Activated T-cell treated with anti-CD3 and anti-CD28 coated beads for 1 hour (primary cell): ENCODE measurements at places on chromosomes 7 and 10.

DNA sequence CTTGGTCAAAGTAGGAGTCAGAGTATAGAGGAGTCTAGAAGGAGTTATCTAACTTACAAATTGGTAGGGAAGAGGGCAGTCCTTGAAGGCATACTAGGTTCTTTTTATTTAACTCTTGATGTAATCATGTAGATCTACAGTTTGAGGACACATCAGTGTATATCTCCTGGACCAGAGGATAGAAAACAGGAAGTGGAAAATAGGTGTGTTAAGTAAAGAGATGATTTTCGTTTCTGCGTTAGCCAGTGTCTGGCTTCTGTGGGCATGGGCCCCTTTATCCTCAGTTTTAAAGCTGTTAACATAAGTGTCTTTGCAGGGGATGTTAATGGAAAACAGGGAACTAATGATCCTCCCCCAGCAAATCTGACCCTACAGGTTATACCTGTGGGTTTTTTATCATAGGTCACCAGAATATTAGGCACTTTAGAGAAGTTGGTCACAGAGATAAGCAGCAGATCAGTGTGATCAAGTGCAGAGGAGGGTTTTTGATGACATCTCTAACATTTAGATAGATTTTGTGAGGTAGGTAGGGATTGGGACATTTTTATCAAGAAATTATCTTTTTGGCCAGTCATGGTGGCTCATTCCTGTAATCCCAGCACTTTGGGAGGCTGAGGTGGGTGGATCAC is 58.6 kb upstream of the PRSS1 start:
- no peak for DNase-seq

- no peak for DNase-seq
These were observed 111.9 kb downstream of the RELN start for GRCh38 chr7:103877565-103877964.

GRCh38 chr7:17067691-17068090 is 185.9 kb upstream of the AGR3 start:
- DNase-seq, result no peak

- no peak for DNase-seq
These were observed 620.5 kb upstream of the GHITM start for GRCh38 chr10:83518779-83519178.

- DNase-seq, result no peak
These were observed 151.1 kb upstream of the CACNA2D1 start for GRCh38 chr7:82594665-82595064.

GRCh38 chr7:19482628-19483027 is 226.2 kb downstream of the POLR1F start:
- DNase-seq, result no peak

DNA sequence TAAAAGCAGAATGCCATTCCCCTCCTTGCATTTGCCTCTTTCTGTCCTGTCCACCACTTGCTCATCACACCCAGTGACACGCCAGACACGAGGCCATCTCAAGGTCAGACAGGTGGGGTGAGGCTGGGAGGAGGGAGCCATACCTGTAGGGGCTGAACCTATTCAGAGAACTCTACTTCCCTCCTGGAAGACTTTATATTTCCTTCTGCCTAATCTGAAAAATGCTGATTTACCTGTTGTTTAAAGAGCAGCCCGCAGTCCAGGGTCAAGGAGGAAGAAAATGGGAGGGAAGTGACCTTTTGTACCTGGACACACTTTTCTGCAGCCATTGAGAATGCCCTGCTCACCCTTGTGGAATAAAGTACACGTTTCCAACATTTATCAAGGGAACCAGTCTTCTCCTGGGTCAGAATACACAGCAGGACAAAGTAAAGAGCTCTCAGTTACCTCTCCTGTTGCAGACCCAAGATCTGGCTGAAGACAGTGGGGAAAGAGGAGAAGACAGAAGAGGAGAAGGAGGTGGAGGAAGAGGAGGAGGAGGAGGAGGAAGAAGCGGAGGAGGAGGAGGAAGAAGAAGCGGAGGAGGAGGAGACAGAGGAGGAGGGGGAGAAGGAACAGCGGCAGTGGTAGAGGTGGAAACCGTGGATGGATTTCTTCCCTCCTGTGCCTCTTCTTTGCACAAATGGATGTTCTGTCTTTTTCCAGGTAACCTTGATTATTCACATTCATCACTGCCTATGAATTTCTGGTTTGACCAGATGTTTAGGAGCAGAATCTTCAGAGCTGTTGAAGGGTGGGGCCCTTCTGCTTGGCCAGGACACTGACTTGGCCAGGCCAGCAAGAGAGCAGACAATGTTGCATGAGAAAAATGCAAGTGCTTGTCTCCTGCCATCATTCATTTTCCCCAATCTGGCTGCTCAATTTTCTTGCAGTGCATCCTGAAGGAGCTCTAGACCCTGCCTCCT is 1.2 kb upstream of the BLNK start:
- DNase-seq, result no peak

DNA sequence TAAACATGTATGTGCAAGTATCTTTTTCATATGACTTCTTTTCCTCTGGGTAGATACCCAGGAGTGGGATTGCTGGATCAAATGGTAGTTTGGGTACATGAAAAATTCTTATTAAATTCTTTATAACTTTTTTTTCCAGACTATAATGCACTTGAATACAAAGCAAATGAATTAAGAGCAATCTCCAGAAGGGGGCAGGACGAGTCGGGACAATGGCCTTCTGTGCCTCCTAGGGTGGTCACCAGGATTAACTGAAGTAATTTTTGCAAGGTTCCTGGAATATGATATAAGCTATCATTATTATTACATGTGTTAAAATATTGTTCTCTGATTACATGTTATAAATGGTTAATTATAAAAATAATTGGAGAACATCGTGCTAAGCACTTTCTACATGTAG is 127.2 kb downstream of the PPP1R17 start:
- no peak for DNase-seq

GRCh38 chr10:3484306-3485056 is 300.5 kb downstream of the KLF6 start:
- DNase-seq, result no peak

DNA sequence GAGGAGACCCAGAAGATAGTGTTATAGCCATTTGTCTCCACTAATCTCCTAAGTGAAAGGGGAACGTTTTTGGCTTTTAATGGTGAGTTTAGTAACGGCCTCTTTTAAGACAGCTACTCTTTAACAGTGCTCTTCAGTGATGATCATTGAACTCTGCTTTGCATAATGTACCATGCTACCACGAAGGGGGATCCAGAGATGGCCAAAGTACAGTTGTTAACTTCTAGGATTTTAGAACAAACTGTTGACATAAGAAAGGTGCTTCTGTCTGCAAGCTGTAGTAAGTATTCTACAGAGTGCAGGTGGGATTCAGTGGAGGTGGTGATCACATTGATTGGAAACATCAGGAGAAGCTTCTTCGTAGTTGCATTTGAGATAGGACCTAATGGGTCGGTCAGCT is 114.1 kb upstream of the RPA3 start:
- no peak for DNase-seq

GRCh38 chr7:38565289-38565688 is 65.9 kb downstream of the AMPH start:
- no peak for DNase-seq

DNA sequence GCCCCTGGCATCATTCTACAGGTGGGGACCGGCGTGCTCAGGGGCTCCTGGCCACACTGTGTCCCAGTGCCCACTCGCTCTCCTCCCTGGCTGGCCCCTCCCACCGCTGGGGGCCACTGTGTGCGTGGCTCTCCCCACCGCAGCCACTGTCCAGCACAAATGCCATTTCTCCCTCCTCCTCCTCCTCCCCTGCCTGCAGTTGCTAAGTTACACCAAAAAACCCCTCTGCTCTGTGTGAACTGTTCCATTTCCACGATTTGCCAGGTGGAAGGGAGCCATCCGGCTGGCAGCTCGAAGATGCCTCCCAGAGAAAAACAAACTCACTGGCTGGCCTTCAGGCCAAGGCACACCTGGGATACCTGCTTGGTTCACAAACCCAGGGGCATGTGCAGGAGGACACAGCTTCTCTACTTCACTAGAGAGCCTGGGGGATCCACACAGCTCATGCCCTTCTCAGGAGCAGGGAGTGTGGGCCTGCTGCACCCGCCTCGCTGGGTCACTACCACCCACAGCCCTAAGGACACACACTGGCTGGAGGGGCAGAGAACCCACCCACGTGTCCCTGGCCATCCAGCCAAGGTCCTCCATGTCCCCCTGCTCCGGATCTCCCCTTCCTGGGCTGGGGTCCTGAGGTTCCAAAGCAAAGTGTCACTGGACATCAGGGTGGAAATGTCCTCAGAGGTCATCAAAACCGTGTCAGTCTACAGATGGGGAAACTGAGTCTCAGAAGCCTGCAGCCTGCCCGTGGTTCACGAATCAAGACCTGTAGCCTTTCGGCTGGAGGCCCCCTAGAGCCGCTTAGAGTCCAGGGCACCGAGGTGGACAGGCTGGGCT is 1.7 kb downstream of the RASGEF1A start:
- no peak for DNase-seq

GRCh38 chr10:113999531-113999930 is 44.1 kb upstream of the ADRB1 start:
- no peak for DNase-seq

GRCh38 chr7:12951397-12951801 is 264.0 kb downstream of the ARL4A start:
- no peak for DNase-seq

DNA sequence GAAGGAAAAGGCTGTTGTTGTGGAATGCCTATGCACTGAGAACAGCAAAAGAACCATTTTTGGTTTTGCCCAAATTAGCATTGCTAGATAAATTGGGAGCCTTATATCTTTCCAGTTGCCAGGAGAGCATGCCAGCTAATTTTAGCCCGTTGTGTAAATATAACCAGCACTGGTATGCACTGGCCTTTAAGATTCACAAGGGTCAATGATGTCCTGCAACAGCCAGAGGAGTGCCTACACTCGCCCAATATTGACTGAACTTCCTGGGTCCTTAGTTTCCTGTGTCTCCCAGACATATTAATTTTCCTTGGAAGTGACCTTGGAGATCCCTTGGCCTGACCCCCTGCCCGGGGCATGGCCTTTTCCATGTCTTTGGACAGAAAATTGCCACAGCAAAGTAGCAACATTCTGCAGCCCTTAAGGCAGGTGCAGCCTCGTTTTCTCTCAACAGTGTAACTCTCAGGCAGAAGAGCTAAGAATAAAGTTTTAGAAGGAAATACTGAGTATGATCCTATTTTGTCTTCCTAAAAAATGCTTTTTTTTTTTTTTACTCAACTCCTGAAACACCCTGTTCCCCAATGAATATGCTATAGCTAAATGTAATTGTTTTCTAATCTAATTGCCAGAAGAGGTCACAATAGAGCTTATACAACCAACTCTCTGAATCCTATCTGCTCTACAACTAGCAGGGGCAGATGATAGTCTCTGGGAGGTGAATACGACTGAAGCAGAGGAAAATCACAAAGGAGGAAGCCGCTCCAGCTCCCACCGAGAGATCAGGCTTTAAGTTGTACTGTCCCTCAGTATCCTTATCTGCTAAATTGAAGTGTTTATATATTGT is 131.9 kb upstream of the PCGF5 start:
- DNase-seq, result no peak

DNA sequence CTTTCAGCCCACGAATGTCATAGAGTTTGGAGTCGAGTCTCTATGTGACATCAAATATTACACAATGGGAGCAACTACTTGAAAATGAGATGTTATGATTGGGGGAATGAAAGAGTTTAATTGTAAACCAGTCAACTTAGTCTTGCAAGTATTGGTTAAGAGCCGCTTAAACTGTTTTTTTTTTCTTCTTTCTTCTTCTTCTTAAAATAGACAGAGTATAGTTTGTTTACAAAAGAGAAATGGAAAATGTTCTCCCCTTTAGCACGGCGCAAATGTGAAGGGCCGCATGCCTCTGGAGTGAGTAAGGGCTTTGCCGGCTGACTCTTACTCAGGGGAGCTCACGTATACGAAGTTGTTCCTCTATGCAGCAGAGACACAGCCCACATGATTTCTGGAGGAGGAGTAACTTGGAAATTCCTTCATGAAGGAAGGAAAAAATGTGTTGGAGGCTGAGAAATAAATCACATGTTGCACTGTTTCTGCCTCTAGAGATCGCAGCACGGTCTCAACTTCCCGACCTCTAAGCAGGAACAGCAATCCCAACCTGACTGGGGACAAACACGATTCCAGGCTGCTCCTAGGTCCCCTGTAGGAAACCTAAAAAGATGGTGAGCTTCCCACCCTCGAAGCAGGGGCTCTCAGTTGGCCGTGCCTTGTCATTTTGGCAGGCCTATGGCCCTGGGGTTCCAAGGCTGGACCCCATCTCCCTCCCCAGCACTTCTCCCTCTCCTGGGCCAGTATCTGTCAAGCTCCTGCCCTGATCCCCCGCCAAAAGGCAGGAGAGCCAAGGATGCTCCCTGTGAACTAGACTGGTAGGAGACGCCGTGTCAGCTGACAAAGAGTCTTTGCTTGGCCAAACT is 44.8 kb downstream of the MYOF start:
- no peak for DNase-seq

GRCh38 chr10:28566458-28567015 is 33.6 kb downstream of the WAC start:
- no peak for DNase-seq

DNA sequence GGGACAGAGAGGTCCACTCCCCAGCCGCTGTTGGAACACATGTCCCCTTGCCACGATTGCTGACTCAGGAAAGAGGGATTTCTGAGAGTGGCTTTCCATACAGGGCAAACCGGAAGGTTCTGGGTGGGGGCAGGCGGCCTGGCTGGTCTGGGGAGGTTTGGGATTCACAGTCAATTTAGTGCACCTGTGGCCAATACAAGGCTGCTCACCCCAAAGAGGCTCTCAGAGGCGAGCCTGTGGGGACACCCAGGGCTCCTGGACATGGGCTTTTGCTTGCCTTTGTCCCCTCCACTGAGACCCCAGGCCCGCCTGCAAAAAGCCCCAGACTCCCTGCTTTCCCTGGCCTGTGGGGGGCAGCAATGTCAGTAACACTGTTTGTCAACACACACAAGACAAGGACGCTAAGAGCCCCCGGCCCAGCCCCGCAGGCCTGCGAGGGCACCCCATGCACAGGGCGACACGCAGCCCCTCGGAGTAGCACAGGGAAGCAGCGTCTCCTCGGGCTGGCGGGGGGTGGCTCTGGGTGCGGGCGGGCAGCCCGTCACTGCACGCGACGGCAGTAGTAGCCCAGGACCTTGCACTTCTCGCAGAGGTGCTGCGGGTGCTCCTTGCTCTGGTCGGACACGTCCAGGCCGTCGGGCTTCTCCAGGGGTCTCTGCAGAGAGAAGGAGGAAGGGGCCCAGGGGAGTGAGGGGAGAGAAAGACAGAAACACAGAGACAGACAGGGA is 38.7 kb downstream of the PPIF start:
- no peak for DNase-seq

GRCh38 chr10:21993360-21994001 is 10.0 kb downstream of the DNAJC1 start:
- DNase-seq, result no peak

DNA sequence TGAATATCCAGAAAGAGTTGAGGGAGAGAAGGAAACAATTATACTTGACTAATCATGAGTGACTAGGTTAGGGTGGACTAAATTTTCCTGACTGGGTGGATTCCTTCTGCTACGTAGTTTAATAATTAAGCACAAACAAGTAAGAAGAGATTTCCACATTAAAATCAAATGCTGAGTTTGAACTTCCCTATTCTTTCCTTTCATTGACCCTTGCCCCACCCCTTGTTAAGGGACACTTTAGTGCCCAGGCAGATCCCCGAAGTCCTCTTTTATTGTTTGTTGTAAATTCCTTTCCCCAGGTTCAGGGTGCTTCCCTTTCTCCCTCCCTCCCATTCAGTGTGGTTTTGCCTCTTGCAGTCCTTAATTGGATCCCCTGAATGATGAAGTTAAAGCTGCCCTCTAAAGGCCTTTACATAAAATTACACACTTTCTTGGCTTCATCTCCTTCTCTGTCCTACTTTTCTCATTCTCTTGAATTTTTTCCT is 8.8 kb upstream of the SPAM1 start:
- no peak for DNase-seq
